ENCODE measurements at places on chromosomes 3 and 15.
A peak's percentile ranks its signal among the peaks of the same experiment; 100 is the strongest.

GRCh38 chr15:28127036-28127435 is 27.9 kb upstream of the OCA2 start:
- no peak for DNase-seq

GRCh38 chr15:39599871-39600270 is 19.0 kb downstream of the THBS1 start:
- peak; percentile 29 for DNase-seq

GRCh38 chr3:45741742-45742460 is 52.7 kb downstream of the SACM1L start:
- no peak for DNase-seq

DNA sequence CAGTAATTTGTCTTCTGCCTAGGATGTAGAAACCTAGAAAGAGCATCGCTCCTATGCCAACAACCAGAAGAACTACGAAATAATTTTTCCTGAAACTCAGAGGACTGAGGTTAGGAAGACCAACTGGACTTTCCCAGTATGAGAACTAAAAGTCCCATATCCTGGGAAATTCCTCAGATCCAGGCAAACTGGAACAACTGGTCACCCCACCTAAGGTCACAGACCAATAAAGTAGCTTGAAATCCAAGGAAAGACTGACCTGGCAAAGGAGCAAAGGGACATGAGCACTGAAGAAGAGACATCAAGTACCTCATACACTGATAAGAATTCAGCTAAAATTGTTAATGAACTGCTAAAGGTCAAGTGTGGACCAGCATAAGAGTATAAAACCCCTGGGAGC is 6.6 kb downstream of the RPL39L start:
- no peak for DNase-seq

DNA sequence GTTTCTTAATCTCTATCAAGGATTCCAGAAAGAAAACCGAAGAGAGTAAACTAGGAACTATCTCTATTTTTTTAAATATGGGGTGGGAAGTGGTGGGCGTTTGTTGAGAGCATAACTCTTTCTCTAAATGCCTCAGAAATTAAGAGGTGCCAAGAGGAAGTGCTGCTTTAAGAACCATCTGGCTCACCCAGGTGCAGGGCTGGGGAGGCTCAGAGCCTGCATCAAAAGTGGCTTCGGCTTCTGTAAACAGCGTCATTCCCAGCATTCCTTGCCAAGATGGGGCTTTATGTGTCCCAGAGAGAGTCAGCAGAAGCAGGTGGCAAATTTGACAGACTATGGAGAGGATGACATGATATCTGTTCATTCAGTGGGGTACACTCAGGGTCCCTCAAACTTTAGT is 123.3 kb upstream of the BFSP2 start:
- no peak for DNase-seq

DNA sequence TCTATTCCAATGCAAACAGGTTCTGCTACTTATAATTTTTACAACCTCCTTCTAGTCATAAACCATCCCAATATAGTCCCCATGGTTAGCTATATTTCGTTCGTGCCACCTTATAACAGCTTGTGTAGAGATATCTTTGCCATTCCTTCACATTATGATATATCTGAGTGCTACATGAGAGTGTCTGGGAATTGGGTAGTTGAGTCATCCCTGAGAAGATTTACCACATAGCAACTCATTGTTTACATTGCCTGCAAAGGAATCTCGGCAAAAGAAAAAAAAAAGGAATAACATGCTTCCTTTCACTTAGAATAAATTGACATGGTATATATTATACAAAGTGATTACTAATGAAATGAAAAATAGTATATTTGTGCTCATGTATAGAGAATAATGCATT is 86.0 kb upstream of the VGLL3 start:
- DNase-seq = peak; percentile 85

- no peak for DNase-seq
These were observed 361 bp upstream of the STXBP5L start for GRCh38 chr3:120907659-120908029.

DNA sequence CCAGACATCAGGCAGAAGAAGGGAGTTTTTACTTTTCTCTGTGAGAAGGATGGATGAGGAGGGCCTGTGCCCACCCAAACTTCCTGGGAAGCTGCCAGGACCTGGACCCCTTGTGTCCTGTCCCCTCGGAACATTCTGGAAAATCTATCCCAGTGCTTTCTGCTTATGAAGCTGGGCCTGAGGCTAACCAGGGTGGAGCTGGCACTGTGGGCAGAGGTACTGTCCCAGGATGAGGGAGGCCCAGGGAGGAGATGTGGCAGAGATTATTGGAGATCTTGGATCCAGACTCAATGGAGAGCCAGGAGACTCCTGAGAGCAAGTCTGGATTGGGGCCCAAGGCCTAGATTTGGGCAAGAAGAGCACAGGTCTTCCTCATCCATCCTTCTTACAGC is 44.4 kb downstream of the SPSB4 start:
- no peak for DNase-seq

GRCh38 chr3:126082362-126083137 is 1.4 kb downstream of the SLC41A3 start:
- no peak for DNase-seq

DNA sequence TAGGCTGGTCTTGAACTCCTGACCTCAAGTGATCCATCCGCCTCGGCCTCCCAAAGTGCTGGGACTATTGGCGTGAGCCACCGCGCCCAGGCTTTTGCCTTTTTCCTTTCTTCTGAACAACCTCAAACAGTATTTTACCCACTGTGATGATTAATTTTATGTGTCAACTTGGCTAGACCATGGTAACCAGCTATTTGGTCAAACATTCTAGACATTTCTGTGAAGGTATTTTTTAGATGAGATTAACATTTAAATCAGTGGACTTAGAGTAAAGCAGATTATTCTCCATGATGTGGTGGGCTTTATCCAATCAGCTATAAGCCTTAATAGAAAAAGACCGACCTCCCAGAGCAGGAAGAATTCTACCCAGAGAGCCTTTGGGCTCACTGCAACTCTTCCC is 6.0 kb downstream of the SPATA12 start:
- no peak for DNase-seq

DNA sequence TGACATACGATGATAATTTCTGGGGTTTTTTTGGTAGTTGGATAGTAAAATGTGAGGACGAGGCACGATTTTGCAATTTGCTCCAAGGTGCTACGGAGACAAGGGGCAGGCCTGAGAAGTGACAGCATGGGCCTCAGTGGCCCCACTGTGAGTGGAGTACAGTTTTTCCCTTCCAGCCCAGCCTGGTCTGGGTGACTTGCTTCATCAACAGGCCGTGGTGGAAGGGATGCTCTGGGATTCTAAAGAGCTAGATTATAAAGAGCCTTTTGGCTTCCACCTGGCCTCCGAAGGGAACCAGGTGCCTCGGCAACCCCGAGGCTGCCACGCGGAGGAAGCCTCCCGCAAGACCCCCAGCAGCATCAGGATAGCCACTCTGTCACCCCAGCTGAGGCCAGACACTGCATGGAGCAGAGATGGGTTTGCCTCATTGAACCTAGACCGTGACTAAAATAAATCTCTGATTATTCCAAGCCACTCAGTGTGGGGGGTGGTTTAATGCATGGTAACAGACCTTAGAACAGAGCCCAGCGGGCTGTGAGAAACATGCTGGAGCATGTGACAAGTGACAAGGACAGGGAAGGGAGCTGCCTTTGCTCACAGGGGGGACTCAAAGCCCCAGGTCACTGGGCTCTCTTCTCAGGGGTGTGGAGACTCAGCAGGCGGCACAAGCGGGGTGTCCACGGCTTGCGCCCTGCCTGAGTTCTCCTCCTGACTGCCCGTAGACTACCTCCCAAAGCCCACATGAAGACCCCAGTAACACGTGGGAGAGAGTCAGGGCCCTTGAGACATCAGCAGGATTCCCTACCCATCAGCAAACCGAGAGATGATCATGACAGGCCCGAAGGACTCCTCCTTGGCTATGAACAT is 22.6 kb upstream of the SLC41A3 start:
- DNase-seq = no peak

- no peak for DNase-seq
These were observed 244.4 kb downstream of the TIGIT start for GRCh38 chr3:114538211-114538610.

- no peak for DNase-seq
These were observed 332.5 kb upstream of the TPRG1 start for GRCh38 chr3:188839187-188839695.

DNA sequence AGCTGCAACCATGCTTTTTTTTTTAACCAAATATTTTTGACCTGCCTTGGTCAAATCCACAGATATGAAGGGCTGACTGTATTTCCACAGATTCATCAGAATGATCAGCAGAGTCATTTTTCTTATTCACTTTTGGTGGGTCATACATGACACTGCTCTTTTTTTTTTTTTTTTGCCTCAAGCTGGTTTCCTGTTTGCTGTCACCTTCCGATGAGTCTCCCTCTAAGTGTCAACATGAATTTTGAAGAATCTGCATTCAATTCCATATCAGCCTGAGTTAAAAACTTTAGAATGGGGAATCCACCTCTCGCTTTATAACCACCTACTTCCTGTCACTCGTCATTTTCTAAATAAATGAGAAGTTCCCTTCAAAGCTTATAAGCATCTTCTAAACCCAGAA is 2.2 kb upstream of the SLC12A8 start:
- no peak for DNase-seq

DNA sequence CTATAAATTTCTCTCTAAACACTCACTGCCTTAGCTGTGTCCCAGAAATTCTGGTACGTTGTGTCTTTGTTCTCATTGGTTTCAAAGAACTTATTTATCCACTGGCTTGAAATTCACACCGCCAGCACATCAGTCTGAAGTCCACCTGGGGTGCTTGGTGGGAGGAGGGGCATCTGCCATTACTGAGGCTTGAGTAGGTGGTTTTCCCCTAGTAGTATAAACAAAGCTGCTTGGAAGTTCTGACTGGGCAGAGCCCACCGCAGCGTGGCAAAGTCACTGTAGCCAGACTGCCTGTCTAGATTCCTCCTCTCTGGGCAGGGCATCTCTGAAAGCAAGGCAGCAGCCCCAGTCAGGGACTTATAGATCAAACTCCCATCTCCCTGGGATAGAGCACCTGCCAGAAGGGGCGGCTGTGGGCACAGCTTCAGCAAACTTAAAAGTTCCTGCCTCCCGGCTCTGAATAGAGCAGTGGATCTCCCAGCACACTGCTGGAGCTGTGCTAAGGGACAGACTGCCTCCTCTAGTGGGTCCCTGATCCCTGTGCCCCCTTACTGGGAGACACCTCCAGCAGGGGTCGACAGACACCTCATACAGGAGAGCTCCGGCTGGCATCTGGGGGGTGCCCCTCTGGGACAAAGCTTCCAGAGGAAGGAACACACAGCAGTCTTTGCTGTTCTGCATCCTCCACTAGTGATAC is 114.1 kb downstream of the SUCLG2 start:
- no peak for DNase-seq

GRCh38 chr3:172227340-172228035 is 188.1 kb downstream of the FNDC3B start:
- DNase-seq = no peak

DNA sequence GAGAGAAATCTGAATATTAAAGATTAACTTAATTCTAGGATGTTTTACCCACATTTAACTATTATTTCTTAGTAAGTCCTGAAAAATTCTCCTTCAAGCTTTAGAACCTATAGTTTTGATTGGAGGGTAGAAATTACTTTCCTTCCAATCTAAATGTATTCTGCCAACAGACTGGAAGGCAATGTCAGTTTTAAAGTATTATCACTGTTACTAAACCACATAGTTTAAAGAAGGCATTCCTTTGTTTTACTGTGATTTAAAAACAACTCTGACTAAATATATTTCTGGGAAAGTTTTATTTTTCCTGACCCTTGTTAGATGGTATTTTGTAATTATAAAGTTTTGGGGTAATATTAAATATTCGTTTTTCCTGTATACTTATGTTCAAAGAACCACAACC is 382.5 kb downstream of the TBC1D5 start:
- DNase-seq = no peak

- DNase-seq = peak; percentile 75
These were observed 24.2 kb upstream of the CD96 start for GRCh38 chr3:111517801-111518200.

- no peak for DNase-seq
These were observed 84.6 kb upstream of the PXYLP1 start for GRCh38 chr3:141146979-141147470.

DNA sequence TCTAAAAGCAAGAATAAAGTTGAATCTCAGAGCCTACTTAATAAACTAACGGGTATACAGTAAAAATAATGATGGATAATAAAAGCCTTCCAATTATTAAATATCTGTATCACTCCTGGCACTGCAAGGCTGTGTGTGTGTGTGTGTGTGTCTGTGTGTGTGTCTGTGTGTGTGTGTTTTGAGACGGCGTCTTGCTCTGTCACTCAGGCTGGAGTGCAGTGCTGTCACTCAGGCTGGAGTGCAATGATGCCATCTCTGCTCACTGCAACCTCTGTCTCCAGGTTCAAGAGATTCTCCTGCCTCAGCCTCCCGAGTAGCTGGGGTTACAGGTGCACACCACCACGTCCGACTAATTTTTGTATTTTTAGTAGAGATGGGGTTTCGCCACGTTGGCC is 62.5 kb downstream of the TBL1XR1 start:
- DNase-seq = no peak

- DNase-seq = no peak
These were observed 576.9 kb downstream of the TUSC7 start for GRCh38 chr3:117286488-117286887.

DNA sequence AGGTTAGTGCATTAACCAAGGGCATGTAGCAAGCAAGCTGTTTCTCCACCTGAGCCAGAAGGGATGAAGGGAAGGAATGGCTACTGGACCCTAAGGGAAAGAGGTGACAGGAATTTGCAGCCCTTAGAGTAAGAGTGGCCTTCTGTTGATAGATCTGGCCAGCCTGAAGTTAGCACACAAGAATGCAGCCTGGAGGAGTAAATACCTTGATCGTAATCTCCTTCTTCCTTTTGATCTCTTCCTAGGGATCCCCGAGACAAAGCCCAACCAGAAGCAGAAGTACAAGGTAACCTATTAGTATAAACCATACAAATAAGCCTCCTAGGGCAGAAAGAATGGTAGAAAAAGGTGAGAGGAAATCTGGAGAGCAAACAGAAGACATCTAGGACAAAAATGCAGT is 134.6 kb downstream of the ATP8B4 start:
- no peak for DNase-seq

DNA sequence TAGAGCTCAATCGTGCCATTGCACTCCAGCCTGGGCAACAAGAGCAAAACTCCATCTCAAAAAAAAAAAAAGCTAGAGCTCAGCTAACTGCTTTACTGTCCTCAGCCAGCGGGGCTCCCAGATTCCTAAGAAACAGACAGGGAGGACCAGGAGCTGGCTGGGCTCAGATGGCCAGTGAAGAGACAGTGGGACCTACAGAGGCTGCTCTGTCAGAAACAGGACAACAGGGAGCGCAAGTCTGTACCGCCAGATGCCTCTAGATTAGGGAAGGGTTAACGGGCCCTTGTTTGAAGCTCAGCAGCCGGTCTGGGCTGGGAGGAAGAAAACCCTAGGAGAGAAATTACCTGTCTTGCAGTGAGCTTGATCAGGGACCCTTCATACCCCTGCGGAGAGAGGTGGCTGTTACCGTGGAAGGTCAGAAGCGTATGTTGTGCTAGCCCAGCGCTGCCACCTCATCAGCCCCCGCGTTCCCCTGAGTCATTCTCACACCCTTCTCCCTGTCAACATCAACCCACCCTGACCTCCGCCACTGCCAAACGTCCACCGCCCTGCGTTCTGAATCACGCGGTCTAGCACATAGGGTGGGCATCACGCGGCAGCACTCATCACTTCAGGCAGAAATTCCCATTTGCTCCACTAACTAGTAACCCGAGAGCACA is 25.3 kb downstream of the RBPMS2 start:
- no peak for DNase-seq

Measured in epithelial cell of esophagus (primary cell).